ENCODE measurements at places on chromosomes 13 and 19.

GRCh38 chr13:101565317-101565716, 112.8 kb downstream of the ITGBL1 start:
- DNase-seq = no peak

- no peak for DNase-seq
Measured at GRCh38 chr19:1715540-1715939, 37.8 kb upstream of the ONECUT3 start.

- DNase-seq = no peak
Measured at GRCh38 chr13:113635709-113636108, 22.3 kb downstream of the ATP4B start.

GRCh38 chr13:35630551-35631275, 154.2 kb upstream of the MAB21L1 start:
- no peak for DNase-seq

DNA sequence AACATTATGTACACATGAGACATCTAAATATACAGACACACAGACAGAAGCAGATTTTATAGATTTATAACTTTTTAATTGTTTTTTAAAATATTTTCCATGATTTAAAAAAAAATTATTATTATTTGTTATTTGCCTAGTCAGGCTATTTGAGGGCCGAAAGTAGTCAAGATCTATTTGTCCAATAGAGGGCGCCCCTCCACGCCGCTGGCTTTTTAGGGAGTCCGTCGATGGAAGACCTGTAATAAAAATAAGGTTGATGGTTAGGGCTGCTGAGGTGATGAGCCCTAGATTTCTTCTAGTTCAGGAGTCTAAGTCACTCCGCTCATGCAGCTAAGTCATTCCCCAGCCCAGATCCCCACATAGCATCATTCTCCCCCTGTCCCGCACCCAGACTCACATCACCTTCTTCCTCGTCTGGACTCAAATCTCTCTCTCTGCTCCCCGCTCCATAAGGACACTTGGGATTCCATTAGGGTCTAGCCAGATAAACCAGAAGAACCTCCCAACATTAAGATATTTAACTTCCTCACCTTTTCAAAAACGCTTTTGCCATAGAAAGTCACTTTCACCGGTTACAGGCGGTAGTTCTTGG, 33.9 kb upstream of the CEACAM21 start:
- peak; percentile 55 for DNase-seq

- no peak for DNase-seq
Measured at GRCh38 chr19:20044663-20045062, 5.4 kb upstream of the ZNF682 start.

- DNase-seq = no peak
Measured at GRCh38 chr13:110216398-110217041, 90.4 kb downstream of the COL4A1 start.

DNA sequence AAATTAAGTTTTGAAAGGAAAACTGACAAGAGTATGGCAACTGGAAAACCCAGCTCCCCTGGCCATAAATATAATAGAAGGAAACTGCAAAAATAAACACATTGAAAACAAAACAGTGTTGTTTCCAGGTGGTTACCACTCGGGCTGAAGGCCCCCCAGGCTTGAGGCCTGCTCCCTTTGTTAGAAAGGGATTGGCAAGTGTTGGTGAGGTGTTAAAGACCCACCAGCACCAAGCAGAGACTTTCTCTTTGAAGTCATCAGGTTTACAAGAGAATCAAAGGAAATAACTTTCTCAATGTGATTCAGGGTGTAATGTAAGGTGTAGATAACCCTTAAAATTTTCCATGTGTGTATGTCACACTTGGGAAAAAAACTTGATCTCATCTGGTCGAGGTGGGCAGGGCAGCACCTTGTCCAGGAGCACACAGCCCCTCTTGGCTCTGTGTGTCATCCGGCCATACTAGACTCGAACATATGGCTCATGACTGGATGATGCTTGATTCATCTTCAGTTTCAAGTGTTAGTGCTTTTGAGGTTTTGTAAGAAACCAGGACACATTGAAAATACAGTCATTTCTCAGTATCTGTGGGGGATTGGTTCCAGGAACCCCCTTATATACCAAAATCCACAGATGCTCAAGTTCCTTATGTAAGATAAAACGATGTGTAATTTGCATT, 7.8 kb downstream of the ACTN4 start:
- DNase-seq = no peak

DNA sequence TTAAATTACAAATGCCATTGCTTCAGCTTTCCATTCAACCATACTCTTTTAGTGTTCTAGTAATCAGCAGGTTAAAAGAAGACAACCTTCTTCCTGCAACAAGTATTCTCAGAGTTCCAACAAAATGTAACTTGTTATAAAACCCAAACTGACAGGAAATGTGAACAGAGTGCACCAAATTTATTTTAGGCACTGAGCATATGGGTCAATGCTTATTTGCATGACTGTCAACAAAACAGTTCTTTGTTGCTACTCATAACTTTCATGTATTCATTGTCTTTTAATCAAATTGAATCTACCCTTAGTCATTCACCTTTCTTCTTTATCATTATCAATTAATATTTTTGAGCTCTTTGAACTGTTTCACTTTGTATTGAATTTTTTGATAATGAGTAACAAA, 554.1 kb downstream of the DACH1 start:
- DNase-seq = no peak

DNA sequence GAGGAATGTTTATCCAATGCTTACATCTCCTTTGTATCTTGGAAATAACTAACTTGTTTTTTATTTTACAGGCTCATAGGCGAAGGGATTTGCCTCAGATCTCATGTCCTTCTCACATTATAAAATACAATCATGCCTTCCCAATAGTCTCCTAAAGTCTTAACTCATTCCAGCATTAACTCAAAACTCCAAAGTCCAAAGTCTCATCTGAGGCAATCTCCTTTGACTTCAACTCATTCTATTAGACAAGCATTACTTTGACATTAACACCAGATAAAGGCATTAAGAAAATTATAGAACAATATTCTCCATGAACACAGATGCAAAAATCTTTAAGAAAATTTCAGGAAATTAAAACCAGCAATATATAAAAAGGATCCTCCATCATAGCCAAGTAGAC, 137.6 kb downstream of the DNAJC3 start:
- no peak for DNase-seq
